ENCODE measurements at places on chromosomes 7 and 10. TPM values are rescaled to one million over a fixed set of nuclear protein-coding genes. Genes with fewer than 3 reads are reported as not detected.

Gene ZNF248
- 8.1 TPM for total RNA-seq

Gene TAS2R4
- 0.57 TPM for total RNA-seq

Gene FAM20C
- total RNA-seq = 62.4 TPM

Gene ATP6V1F
- 151 TPM for total RNA-seq

Gene AZGP1
- total RNA-seq = 0.49 TPM

Gene PAPOLB
- total RNA-seq = not detected

Gene GSTK1
- 100 TPM for total RNA-seq

Gene SEMA3E
- total RNA-seq = 7.3 TPM

Gene CPA4
- 3.1 TPM for total RNA-seq

Gene SLC39A12
- total RNA-seq = not detected

Gene NEURL1
- 0.10 TPM for total RNA-seq

Gene ZFYVE27
- 37.9 TPM for total RNA-seq

Gene HABP2
- total RNA-seq = 0.13 TPM

Gene HMX3
- 15.2 TPM for total RNA-seq

Gene CYP3A4
- 0.15 TPM for total RNA-seq
